ENCODE measurements at places on chromosomes 11 and 22.

- DNase-seq: no peak
Observed at GRCh38 chr11:43384393-43384792, 25.7 kb downstream of the TTC17 start.

GRCh38 chr11:117702946-117703598 is 93.9 kb downstream of the DSCAML1 start:
- DNase-seq: no peak

GRCh38 chr22:35552196-35552842 is 11.7 kb downstream of the RASD2 start:
- no peak for DNase-seq

DNA sequence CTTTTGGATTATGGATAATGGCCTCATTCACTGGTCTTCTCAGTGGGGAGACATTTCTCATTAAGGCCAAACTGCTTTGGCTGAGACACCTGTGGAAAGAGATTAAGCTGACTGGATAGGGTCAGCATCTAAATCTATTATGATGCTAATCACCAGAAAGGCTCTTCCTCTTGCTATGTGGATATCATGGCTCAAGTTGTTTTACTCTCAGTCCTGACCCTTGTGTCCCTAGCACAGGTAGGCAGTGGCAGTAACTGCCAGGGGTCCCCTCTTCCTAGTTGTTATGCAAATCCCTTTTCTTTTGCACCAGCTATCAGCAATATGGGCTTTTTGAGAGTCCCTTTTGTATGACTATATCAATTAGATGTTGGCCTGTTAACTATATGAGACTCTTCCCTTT is 335.7 kb upstream of the PLET1 start:
- DNase-seq: no peak

DNA sequence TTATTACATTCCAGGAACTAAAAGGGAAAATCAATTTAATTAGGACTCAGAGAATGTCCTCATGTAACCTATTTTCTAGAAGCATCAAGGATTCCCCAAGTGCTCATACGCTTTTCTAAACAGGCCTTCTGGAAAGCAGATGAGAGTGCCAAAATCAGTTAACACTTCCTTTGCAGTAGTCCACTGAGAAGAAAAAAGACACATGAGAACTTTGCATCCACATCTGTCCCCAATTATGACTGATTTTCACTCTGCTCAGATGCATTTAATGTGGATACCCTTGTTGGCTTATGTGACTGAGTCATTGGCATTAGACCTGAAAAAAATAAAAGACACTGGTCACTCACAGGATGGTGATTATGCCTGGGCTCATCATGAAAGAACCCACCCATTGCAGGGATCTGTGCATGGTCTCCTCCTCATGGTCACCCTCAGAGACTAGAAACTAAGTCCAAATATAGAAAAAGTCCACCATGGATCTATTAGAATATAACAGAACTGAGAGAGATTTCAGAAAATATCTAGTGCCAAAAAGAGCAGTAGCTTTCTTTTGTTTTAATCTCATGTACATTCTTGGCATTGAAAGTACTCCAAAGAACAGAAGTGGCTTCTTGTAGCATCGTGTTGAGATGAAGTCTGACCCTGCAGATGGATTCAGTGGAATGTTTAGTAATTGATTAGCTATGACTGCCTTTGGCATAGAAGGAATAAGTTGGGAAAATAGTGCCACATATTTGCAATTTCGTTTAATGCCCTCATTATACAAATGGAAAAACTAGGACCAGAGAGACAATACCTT is 48.8 kb upstream of the FIBIN start:
- no peak for DNase-seq

DNA sequence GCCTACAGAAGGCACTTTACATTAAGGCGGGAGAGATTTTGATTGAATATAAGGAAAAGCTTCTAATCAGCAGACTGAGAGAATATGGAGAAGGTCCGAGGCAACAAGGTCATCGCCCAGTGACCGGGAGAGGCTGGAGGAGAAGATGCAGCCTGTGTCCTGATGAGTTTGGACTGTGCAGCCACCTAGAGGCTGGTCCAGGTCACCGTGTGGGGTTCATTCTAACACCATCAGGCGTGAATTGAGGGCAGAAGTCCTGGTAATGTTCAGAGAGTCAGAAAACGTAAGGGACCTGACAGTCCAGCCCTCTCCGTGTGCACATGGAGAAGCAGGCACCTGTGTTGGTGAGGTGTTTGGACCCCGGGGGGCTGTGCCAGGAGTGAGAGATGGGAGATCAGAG is 102.7 kb downstream of the FEZ1 start:
- no peak for DNase-seq

GRCh38 chr11:132643239-132643638 is 889.1 kb downstream of the OPCML start:
- no peak for DNase-seq

DNA sequence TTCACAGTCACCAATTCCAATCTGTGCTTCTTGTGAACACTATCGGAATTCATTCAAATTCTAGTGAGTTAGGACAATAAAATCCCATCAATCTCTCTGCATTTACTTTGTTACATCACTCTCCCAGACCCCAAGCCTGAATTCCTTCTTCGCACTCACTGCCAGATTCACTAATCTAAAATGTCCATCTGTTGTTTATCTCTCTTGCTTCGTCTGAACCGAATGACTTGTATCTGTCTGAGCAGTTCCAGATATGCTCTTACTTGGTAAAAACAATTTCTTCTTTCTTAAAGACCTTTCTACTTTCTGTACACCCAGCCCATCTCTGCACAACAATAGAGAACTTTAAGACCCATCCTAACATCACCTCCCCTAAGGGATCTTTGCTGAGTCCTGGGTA is 7.0 kb downstream of the MMP10 start:
- DNase-seq: no peak

DNA sequence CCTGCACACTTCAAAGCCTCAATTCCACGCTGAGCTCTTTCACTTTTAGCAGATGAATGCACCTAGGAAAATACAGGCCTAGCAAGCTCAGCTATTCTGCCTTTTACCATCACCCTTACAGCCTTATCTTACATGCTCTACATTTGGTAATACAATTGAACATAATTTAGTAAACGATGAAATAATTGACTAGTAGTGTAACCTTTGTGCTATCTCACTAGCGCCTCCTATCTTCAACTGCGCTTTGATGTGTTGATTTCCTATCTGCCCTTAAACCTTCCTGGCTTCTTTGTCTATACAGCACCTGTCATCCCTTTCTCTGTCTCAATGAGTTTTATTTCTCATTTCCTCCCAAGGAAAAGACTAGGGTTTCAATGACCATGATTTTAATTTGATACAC is 149.7 kb downstream of the LRRC4C start:
- DNase-seq: no peak

GRCh38 chr11:57425565-57426438 is 1.1 kb downstream of the SLC43A3 start:
- no peak for DNase-seq

DNA sequence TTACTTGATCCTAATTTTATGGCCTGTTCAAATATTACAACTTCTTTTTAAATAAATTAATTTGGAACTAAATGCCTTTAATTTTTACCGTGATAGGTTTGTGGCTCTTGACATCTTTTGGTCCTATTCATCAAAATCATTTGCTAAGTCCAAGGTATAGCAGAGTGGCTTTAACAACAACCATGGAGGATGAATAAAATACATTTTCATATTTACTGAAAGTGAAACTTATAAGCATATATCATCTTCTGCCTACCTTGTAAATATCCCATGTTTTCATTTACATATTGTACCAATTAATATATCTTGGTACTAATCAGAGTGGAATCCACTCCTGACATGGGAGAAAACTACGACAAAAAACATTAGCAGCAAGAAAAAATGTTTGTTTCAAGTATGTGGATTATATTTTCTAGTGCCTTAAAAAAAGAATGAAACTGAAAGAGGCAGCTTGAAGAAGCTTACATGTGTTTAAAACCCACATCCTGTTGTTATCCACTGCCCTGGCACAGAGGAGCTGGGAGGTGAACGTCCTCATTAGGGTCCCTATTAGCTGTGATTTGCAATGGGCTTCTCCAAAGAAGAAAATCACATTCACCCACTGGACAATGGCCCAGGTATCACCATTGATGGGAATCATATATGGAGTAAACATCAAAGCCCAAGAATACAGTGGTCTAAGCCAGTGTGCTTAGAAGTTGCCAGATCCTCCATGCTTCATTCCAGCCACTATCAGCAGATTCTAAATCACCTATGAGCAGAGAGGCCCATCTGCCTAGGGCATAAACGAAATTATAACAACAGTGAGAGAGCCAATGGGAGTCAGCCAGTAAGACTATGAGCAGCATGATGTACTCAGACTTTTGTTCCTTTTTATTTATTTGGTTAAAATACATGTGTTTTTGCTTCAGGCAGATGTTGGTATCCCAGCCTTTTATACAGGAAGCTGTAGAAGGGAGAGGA is 84.7 kb downstream of the MAML2 start:
- DNase-seq: no peak

DNA sequence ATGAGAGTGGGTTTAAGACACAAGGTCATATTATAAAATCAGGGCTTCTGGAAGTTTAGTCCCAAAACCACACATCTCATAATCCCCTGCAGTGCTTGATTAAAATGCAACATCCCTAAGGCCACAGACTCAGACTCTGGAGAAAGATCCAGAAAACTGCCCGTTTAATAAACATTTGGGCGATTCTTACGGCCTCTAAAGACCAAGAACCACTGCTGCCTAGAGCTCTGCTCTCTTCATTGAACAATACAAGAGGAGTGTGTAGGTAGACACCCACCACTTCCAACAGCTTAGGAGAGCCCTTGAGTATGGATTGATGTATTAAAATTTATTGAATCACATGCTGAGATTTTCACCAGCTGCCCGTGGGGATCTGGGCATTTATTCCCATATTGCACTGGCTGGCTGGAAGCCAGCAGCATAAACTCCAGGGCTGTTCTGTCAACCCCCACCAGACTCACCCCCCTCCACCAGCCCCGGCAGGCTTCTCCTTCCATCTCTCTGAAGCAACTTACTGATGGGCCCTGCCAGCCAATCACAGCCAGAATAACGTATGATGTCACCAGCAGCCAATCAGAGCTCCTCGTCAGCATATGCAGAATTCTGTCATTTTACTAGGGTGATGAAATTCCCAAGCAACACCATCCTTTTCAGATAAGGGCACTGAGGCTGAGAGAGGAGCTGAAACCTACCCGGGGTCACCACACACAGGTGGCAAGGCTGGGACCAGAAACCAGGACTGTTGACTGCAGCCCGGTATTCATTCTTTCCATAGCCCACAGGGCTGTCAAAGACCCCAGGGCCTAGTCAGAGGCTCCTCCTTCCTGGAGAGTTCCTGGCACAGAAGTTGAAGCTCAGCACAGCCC is 749 bp upstream of the BEST1 start:
- no peak for DNase-seq

- no peak for DNase-seq
Observed at GRCh38 chr11:94791216-94791889, 23.2 kb downstream of the AMOTL1 start.

DNA sequence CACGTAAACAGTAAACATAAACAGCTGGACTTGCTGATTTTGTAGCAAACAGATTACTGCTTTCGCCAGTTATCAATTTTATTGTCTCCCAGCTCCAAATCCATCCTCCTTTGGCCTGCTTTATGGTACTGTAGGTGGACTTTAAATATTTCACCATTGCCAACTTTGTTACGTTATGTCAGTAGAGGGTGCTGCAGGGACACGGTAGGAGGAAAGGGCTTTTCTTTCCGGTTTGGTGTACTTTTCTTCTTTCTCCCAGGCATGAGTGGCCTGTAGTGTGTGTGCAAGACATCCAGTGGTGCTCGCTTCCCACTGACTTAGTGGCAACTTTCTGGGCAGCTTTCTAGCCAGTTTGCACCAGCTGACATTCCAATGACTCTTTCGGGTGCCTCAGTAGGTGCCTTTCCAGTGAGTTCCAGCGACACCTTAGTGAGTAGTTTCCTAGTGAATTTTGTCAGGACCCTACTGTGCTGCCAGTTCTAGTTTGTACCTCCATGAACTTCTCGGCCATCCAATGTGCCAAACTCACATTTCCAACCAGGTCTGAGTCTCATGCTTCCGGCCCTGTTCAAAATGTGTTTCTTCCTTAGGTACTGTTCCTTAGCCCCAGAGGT is 267.6 kb upstream of the TENM4 start:
- DNase-seq: no peak

DNA sequence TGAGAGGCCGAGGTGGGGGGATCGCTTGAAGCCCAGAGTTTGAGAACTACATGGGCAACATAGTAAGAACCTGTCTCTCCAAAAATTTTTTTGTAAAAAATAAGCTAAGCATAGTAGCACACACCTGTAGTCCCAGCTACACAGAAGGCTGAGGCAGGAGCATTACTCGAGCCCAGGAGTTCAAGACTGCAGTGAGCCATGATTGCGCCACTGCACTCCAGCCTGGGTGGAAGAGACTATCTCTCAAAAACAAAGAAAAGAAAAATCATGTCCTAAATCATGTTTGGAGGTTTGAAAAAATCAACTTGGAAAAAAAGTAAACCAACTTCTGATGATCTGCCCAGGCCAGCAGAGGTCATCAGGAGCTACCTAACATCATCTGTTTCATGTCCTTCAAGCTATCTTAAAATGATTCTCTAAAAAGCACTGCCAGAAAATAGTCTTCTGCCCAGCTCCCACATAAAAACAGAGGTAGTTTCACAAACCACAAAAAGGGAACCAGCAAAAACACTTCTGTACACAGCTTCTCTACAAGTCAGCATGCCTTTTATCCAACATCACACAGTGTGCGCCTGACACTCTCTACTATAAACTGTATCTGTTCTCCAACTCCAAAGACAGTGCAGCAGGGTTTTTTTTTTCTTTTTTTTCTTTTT is 165.0 kb downstream of the SOX6 start:
- no peak for DNase-seq

GRCh38 chr11:33438301-33438700 is 181.1 kb downstream of the HIPK3 start:
- no peak for DNase-seq

DNA sequence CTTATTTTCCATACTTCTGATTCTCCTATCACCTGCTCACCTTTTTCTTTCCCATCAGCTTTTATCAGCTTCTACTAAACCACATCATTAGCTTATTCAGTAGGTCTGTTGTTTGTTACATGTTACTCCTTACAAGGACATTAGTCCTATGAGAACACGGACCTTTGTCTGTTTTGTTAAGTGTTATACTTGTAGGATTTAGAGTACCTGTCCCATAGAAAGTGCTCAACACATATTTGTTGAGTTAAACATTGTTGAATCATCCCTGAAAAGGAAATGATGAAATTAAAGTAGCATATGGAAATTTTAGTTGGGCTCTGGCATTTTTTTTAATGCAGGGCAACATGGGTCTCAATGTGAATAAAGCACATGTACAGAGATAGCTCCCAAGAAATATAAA is 222.1 kb upstream of the CARD18 start:
- no peak for DNase-seq

DNA sequence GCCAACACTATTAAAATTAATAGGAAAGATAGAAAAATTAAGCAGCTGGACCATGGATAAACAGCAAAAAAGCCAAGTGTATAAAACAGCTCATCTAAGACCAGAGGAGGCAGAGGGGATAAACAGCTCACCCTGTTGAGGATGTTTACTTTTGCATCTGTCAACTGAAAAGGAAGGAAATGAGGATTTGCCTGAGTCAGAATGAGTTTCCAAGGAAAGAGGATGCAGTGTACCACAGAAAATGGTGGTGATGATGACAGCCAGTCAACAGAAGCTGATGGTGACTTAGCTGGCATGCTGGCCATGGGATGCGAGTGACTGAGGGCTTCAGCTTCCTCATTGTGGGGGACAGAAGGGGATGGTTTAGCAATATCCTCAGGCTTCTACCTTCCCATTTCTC is 183.5 kb downstream of the KIRREL3 start:
- DNase-seq: no peak

GRCh38 chr22:36331306-36331911 is 56.4 kb downstream of the MYH9 start:
- DNase-seq: peak; percentile 61

All from esophagus squamous epithelium (tissue), 5 donors.